Ascending aorta (tissue), 2 donors: ENCODE measurements at places on chromosomes 3 and 15.

DNA sequence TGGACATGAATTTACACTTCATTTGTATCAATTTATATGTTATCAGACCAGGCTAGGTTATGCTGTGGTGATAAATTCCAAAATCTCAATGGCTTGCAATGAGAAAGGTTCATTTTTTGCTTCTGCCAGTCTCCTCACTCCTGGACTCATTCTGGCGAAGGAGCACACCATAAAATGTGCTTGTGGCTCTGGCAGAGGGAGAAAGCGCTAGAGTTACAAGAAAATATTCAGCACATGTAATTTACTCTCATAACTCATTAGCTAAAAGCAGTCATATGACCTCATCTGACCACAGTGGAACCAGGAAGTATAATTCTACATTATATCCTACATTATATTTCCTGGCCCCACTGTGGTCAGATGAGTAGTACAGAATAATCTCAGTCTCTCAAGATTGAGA lies 193.8 kb downstream of the BCHE start:
- DNase-seq, result no peak

GRCh38 chr3:18469775-18470174 lies 44.6 kb upstream of the SATB1 start:
- DNase-seq, result no peak

GRCh38 chr15:70625011-70625410 lies 138.3 kb downstream of the UACA start:
- no peak for DNase-seq

DNA sequence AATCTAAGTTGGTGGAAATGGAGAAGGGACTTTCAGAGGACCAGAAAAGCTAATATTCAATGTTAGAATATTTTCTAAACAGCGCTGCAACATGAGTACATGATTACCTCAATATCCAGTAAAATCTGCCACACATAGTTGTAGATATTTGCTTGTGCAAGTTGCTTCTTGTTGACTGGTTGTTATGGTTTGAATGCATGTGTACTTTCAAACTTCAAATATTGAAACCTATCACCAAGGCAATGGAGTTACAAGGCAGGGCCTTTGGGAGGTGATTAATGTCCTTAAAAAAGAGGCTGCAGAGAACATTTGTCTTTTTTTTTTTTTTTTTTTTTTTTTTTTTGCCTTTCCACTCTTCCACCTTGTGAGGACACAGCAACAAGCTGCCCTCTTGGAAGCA lies 49.9 kb downstream of the TMCO5A start:
- no peak for DNase-seq

GRCh38 chr15:60803059-60803458 lies 324.1 kb upstream of the ICE2 start:
- no peak for DNase-seq
